Fibroblast of lung (primary cell): ENCODE measurements at places on chromosomes 16 and 17.
A peak's percentile ranks its signal among the peaks of the same experiment; 100 is the strongest.

DNA sequence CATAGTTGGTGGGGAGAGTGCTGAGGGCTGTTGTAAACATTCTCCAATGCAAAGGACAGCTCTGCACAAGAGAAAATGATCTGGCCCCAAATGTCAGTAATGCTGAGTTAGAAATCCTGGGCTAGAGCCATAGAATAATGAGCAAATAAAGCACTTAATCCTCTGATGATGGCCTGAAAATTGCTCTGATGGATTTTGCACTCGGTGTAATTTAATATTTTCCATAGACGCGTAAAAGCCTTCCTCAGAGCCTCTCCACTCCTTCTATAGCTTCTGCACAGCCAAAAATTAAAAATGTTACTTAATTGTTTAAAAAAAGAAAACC lies 23.7 kb downstream of the FAM20A start:
- no peak overlapping the region for H3K4me3 ChIP-seq
- no peak overlapping the region for H3K27ac ChIP-seq
- peaks cover 3% of the 10 kb centered on the region for H3K4me1 ChIP-seq
- no peaks in the 10 kb centered on the region for H3K36me3 ChIP-seq

- peaks cover 8% of the 10 kb centered on the region for H3K4me1 ChIP-seq
- no peaks in the 10 kb centered on the region for H3K36me3 ChIP-seq
- H3K4me3 ChIP-seq, result no peak overlapping the region
- DNase-seq, result peak; percentile 93
- H3K27ac ChIP-seq, result no peak overlapping the region
Measured at GRCh38 chr16:81511371-81511770, 66.8 kb downstream of the CMIP start.

DNA sequence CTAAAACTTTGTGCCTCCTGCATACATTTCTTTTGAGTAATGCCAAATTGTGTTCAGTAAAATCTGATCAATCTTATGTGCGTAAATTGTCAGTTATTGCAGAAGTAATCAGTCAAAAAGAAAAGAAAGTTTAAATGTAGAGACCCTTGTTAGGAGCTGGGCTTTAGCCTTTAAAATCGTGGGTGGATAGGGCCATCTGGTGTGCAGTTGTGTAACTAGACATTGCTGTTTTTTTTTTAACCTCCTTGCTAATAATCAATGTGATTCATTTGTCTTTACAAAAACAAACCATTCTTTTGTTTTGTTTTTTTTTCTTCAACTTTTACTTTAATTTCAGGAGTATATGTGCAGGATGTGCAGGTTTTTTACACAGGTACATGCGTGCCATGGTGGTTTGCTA lies 5.3 kb upstream of the WWOX start:
- no peak for DNase-seq
- H3K27me3 ChIP-seq, result no peaks in the 10 kb centered on the region
- H3K27ac ChIP-seq, result no peak overlapping the region
- H3K36me3 ChIP-seq, result no peaks in the 10 kb centered on the region
- no peaks in the 10 kb centered on the region for H3K4me1 ChIP-seq
- no peak overlapping the region for H3K4me3 ChIP-seq

DNA sequence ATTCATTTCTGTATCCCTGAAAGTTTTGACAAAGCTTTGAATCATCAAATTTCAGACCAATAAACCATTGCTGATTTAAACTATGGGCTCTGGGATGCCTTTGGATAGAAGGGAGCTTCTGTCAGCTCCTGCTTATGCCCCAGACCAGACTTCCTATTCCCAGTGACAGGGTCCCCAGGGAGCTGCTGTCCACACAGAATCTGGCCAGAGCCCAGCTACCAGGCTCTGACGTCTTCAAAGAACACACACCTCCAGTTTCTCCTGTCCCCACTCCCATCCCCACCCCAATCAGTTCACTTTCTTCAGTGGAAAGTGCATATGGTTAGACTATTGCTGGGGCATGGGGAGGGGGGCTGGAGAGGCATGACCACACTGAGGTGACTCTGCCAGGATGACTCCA lies 51.6 kb upstream of the SREBF1 start:
- H3K36me3 ChIP-seq, result peaks cover 3% of the 10 kb centered on the region
- no peak for DNase-seq
- H3K27ac ChIP-seq, result no peak overlapping the region

DNA sequence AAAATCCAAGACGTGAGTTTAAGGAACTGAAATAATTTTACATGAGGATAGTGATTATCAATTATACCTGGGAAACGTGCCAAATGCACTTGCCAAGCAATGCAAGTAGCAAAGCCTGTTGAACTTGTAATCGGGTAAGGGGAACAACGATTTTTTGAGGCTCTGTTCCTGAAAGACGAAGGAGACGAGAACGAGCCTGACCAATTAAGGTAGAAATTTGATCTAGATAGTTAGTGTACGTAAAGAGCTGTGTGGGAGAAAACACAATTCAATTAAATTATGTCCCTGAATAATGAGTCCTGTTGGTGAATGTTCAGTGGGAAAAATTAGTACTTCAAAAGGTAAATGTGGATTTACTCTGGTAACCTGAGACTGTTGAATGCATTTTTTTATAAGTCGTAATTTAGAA lies 17.7 kb upstream of the KCTD5 start:
- DNase-seq, result no peak
- H3K4me3 ChIP-seq, result no peak overlapping the region
- H3K27me3 ChIP-seq, result no peaks in the 10 kb centered on the region
- no peaks in the 10 kb centered on the region for H3K36me3 ChIP-seq
- no peaks in the 10 kb centered on the region for H3K4me1 ChIP-seq

- no peaks in the 10 kb centered on the region for H3K36me3 ChIP-seq
- no peaks in the 10 kb centered on the region for H3K4me1 ChIP-seq
- no peak overlapping the region for H3K27ac ChIP-seq
- H3K27me3 ChIP-seq, result no peaks in the 10 kb centered on the region
Measured at GRCh38 chr17:43146649-43147048, 21.5 kb upstream of the BRCA1 start.

DNA sequence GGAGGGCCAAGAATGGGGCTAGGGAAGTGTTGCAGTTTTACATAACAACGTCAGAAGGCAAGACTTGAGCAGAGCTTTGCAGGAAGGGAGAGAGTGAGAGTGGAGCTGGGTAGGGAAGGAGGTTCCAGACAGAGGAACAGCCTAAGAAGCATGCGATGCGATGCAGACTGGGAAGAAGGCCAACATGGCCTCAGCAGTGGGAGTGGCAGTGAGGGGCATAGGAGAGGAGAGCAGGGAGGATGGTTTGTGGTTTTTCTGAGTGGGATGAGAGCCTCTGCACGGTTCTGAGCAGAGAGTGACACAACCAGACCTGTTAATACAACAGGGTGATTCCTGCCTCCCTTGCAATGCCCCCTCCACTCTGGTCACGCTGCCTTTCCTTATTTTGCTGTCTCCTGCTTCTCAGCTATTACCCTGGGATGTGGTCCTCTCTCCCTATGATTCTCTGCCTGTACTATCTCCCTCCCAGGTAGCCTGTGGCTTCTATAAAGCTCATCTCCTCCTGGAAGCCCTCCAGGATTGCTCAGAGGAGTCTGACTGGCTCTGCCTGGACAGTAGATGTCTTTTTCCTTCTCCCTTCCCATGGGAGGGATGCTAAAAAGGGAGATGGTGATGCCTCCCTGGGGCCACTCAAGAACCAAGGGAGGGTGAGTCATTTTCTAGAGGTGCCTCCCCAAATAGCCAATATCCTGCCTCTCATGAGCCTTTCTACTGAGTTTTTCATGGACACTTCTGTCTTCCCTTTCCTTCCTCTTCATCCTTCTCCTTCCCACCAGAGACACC lies 38.7 kb upstream of the NGFR start:
- no peaks in the 10 kb centered on the region for H3K4me1 ChIP-seq
- no peaks in the 10 kb centered on the region for H3K36me3 ChIP-seq
- H3K4me3 ChIP-seq, result no peak overlapping the region

DNA sequence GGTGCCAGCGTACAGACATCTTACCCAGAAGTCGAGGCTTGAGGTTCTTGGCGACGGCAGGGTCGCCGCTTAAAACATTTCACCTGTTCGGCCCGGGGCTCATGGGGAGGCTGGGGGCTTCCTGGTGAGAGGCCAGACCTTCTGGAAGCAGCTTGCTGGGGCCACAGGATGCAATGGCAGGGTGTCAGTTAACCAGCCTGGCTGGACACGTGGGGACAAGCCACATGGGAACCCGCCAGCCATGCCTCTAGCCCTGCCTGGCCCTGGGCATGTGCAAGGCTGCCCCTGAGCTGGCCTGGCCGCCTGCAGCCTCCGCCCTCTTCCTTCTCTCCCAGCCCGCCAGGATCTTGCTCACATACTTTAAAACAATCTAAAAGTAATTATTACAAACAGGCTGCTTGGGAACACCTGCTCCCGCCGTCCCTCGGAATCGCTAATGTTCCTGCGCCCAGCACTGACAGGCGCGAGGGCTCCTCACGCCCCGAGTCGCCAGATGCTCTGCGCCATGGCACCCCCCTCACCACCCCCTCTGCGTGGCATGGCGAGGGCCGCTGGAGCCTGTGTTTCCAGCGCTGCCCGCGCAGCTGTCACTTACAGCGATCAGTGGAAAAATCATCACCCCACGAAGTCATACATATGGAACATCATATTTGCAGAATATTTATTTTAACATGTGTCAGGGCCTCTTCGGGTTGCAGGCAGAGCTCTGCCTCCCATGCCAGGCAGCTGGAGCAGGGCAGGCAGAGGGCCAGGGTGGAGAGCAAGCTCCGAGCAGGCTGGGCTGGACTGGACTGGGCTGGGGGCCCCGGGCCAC lies 188.7 kb upstream of the GSE1 start:
- no peak overlapping the region for H3K27ac ChIP-seq
- H3K27me3 ChIP-seq, result no peaks in the 10 kb centered on the region
- no peaks in the 10 kb centered on the region for H3K4me1 ChIP-seq
- H3K4me3 ChIP-seq, result no peak overlapping the region
